AG04449 (cell line): ENCODE measurements at places on chromosomes 12 and 14.

GRCh38 chr14:96693252-96693820, 103.8 kb upstream of the VRK1 start:
- no peak for DNase-seq

GRCh38 chr12:128823216-128823915, 392 bp downstream of the SLC15A4 start:
- DNase-seq = no peak

DNA sequence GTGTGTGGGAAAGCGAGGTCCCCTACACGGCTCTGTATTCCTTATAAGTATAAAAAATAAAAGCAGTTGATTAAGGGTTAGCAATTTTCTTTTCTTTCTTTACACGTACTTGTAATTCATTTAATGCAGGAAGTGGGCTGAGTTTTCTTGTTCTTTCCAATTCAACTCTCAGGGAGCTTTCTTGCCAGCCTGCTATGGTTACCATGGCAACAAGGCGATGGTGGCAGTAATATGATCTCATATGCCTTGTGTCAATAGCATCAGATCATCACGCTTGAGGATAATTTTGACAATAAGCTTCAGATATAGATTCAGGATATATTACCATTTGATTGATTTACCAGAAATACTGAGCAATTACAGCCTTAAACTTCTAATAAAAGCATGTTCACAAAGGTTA, 466.5 kb downstream of the APAF1 start:
- DNase-seq = no peak

DNA sequence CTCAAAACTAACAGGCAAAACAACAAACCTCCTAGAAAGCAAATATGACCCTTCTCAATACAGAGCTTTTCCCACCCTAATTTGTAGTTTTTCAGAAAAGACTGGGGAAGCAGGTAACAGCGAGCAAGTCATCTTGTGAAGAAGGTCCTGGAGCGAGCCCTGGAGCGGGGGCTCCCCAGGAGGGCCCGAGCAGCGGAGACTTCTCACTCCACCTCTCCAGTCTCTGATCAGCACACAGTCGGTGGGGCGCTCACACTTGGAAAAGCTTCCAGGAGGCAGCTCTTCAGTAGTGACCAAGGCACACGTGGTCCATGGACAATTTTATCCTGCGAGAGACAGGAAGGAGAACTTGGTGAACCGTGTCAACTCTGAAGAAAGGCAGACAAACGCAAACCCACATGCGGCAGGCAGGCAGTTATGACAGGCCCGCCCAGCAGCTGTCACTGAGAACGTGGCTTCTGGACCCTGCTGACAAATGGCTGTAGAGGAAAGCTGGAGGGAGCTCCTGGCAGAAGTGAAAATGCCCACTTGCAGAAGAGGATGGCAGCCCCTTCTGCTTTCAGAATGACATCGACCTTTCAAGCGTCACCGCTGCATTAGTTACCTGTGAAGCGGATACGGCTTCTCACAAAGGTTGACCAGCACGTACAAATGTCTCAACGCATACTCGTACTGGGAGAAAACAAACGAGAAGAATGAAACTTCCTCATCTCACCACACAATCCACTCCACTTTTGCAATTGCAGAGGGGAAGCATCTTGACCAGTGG, 44.2 kb downstream of the LGMN start:
- no peak for DNase-seq

GRCh38 chr14:98984719-98985041, 287.3 kb downstream of the BCL11B start:
- DNase-seq = no peak
